BJ (cell line): ENCODE measurements at places on chromosomes 3 and 15.

- DNase-seq, result no peak
Observed at GRCh38 chr3:194257151-194257621, 93.9 kb downstream of the CPN2 start.

DNA sequence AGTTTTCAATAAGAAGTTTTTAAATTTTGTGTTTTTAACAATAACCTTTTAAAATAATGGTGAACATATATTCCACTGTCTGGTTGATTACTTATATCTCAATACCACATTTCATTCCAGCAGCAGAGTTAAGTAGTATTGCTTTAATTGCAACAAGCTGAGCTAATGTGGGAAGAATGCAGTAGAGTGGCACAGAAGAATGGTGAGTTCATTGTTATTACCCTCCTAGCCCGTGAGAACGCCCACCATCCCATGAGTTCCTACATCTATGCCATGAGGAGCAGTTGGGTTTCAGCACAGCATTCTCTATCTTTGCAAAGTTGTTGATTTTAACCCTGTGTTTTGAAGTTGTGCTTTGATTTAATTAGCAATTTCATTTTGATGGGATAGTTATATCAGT, 17.8 kb upstream of the NR2E3 start:
- DNase-seq, result peak; percentile 41

DNA sequence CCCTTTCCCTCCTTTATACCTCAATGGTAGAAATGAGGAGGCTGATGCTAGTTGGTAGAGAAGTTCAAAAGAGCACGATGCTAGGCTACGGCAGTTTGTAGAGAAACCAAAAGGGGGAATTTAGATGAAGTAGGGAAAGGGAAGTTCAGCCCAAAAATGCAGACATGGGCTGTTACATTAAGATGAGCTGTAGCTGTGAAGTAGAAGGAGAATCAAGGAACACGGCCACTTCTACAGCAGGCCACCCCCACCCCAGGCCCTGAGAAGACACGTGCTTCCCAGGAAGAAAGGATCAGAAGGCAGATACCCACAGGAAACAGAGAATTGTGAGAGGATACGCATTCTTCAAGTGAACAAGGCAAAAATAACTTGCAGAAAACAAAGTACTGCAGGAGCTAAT, 2.1 kb upstream of the PARP14 start:
- no peak for DNase-seq

DNA sequence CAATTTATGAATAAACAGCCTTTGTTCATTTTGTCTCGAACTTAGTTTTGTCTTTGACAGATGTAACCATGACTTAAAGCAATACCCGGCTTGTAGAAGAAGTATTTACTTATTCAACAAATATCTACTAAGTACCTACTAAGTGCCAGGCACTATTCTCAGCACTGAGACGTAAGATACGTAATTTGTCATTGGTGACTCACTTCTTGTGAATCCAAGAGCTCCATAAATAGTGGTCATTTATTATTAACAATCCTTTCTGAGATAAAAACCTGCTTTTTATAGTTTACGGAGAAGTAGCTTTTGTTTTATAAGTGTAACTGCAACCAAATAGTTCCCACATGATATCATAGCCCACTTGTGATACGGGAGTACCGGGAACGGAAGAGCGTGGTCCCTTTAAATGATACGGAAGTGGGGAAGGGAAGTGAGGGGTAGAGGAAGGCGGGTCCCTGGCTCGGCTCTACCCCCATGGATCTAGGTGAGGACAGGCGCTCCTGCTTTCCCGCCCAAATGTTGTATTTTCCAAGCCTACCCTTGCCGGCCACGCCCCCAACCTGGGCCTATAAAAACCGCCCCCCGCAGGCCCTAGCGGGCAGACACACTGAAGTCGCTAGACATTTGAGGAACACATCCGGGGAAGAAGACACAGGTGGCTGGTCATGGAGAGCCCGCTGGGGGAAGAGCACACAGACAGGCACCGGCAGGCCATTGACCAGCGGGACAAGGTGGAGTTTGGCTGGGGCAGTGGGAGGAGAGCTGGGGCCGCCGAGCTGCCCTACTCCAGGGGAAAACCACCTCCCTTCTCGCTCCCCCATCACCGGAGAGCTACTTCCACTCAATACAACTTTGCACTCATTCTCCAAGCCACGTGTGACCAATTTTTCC, at the start of gene SAMMSON:
Gene SAMMSON, plus strand, starts transcription at position 594 of the 888 bp plus-strand sequence.
- peak; percentile 29 for DNase-seq

DNA sequence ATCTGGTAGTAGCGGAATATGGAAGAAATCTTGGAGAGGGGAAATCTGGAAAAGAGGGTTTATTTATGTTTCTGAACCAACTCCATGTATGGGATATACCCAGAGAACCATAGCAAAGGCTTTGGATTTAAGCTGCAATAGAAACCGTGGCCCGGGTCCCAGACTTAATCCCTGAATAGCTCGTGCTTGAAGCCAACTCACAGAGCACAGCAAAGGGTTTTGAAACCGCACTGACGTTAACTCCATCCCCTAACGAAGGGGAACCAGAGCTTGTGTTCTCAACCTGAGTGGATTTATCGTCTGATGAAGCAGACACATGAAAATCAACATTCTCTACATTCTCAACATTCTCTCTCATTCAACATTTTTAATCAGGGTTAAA, 154.6 kb downstream of the APBA2 start:
- no peak for DNase-seq

DNA sequence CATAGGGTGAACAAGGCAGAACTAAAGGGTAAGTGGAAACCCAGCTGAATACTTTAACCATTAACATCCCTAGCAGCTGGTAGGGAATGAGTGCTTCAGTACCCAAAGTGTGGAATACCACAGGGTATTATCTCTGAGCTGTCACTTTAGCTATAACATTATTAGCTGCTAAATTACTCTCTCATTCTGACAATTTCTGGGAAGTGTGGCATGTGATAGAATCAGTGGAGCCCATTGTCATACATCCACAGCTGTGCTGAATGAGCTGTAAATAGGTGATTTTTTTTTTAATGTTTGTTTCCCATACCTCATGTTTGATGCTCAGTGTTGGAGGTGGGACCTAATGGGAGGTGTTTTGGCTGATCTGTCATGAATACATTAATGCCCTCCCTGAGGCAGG, 894.3 kb downstream of the DIPK2A start:
- no peak for DNase-seq

DNA sequence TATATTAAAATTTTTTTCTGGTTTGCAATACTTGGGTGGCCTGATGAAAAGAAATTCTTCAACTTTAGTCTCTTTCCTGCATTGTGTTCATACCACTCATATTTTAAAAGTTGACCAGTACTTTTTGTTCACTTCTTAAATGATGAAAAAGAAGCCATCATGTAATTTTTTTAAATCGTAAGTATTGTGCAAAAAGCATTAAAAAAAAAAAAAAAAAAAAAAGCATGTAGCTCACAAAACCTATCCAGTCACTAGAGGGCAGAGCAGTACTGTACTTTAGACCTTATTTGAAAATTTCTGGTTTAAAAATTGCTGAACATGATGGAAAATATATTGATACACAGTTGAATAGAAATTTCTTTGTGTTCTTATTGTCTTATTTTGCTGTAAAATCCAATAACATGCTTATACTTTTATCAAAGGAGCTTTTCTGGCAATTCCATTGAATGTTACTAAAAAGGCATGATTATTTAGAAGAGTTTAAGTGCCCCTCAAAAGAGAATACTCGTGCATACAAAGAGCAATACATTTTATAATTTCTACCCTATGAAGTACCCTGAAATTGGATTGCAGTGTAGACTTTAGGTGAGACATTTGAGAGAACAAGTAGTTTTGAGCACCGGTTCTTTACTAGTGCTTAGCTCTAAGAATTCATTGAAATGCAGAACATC, 137.7 kb downstream of the BBX start:
- DNase-seq, result peak; percentile 65

- no peak for DNase-seq
Observed at GRCh38 chr3:49658711-49659110, 15.4 kb upstream of the APEH start.

GRCh38 chr3:16148783-16149182, 25.7 kb upstream of the GALNT15 start:
- peak; percentile 70 for DNase-seq

GRCh38 chr3:150097588-150097890, 126.8 kb upstream of the PFN2 start:
- DNase-seq, result no peak

DNA sequence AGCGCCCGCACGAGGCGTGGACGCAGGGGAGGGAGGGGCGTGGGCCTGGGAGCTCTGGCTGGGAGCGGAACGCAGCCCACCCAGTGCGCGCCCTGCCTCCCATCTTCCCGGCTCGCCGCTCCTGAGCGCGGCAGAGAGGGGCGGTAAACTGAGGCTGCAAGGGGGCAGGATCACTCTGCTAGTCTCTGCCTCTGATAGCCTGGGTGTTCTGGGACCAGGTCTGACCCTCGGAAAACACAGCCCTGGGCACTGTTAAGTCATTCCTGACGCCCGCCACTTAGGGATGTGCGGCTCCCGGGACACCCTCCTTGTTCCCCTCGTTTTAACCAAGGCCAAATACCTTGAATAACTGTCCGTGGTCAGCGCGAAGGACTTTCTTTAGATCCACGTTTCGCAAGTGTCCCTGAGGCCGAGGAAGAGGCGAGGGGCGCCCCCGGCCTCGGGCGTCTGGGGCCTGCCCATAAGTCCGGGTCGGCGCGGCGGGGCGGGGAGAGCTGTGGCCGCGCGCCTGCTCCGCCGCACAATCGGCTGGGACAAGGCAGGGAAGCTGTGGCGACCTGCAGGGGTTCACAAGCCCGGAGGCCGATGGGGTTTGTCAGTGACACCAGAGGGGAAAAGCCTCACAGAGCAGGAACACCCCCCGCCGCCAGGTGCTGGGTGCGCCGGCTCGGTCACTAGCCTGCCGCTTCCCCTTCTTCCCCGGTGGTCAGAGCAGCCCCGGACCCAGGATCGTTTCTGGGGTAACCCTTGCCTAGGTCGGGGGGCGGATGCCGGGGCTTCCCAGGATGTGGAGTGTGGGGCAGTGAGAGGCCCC, 1.5 kb downstream of the ITPKA start:
- no peak for DNase-seq

DNA sequence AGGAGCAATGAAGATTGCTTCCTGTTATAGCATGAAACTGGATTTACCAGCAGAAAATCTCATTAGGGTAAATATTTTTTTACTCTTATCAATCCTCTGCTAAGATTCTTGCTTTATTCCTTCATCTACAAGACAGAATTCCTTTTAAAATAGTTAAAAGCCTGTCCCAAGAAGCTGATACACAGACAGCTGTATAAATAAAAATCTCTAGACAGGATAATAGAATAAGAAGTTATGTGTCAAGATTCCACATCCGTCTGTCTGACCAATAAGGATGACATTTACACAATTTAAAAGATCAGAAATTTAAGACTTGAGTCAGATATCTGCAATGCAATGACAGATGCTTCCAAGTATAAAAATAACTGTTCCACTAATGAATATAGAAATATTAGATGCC, 57.6 kb downstream of the SSR3 start:
- no peak for DNase-seq

DNA sequence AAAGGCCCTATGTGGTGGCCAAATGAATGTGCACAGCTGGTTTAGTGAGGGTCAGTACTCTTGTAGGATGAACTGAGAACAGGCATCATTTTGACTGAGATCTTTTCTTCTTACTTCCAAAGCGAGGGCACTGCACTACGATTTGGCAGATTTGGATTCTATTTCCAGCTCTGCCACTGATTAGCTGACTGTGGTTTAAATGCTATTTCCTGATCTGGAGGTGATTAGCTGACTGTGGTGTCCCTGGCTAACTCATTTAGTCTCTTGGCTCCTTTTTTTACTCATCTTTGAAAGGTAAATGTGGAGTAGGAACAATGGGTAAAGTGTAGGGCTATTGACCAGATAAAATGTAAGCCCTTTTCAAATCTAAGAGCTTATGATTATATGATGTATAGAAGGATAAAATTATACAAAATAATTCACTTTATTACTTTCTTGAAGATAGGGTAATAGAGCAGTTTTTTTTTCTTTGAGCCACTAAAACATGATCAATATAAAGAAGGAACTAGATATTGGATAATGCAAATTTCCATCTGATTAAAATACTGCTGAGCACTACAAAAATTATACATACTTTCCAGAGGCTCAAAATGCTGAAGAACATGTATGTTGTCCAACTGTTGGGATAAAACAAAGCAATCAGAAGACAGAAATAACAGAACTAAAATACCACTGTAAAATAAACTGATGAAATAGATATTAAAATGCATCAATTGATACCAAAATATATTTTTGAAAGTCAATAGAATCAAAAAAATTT, 39.7 kb upstream of the PLOD2 start:
- DNase-seq, result no peak

DNA sequence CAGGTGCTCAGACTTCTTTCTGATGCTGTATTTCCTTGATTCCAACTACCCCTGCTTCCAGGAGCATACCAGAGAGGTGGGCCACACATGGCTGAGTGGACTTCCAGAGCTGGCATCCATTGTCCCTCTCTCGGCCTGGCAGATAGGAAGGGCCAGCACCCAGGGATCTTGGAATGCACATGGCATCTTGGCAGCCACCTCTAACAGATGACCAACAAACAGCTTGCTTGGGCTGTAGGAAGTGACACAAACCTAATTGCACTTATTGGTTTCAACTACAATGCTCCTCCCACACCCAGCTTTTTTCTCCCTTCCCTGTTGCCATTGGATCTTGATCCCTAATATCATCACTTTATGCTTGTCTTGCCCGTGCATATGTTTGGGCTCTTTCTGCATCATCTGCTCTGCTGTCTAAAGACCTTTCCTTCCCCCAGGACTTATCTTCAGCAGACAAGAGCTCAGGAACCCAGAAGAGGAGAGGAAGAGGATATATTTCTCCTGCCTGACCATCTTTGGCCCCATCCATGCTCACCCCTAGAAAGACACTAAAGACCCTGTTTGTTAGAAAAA, 294.6 kb downstream of the NTRK3 start:
- DNase-seq, result no peak

DNA sequence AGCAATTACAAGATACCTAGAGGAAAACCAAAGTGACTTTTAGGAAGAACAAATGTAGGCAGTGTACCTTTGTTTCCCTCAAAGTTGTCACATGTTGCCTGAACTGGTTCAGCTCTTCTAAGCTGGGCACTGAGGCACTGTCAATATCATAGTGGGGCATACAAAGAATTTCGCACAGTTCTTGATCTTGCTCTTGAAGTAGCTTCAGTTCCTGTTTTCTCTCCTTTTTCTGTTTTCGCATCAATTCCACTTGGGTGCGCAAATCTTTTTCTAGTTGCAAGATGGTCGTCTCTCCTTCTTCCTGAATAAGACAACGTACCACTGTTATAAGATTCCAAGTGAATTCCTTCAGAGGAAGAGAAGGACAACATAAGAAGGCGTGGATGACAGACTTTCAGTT, 12.7 kb downstream of the PRC1 start:
- no peak for DNase-seq

GRCh38 chr3:22582266-22582665, 620.9 kb upstream of the UBE2E2 start:
- no peak for DNase-seq

GRCh38 chr3:3862534-3862933, 63.3 kb downstream of the LRRN1 start:
- DNase-seq, result no peak
